ENCODE measurements at places on chromosomes 1 and 21.

GRCh38 chr1:234586304-234586703 lies 23.7 kb downstream of the IRF2BP2 start:
- DNase-seq = no peak

GRCh38 chr1:234631721-234632125 lies 21.7 kb upstream of the IRF2BP2 start:
- peak; percentile 90 for DNase-seq

DNA sequence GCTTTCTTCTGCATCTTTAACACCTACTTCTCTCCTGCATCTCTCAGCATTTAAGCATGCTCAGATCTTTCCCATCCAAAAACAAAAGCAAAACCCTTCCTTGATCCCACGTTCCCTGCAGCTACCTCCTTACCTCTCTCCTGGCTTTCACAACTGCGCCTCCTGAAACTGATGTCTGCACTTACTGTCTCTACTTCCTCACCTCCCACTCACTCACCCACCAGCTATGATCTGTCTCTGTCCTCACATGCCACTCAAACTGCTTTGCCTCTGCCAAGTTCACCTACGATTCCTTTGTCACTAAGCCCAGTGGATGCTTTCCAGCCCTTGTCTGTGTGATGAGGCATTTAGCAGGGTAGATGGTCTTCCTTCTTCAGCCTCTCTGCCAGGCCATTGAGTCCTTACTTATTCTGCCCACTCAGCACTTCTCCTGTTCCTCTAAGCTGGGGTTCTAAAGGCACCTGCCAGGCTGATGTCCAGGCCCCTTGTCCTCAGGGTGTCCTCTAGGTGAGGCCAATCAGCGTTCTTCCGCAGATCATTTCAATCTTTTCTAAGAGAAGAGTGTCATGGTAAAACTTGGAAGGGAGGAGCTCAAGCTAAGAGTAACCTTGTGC lies 10.0 kb upstream of the GJB3 start:
- DNase-seq = no peak

DNA sequence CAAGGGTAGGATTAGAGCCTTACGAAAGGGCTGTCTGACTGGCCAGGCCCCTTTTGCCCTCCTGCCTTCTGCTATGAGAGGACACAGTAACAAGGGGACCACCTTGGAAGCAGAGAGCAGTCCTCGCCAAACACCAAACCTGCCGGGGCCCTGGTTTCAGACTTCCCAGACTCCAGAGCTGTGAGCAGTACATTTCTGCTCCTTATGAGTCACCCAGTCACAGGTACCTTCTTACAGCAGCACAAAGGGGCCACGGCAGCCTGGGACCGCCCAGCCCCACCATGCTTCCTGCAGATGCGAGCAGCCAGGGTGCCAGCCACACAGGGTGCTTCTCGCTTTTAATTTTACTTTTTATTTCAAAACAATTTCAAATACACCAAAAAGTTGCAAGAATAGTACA lies 17.2 kb upstream of the POFUT2 start:
- no peak for DNase-seq

- DNase-seq = no peak
These were observed 6.8 kb upstream of the INAVA start for GRCh38 chr1:200887772-200888348.

GRCh38 chr1:53594391-53595180 lies 135.4 kb downstream of the DMRTB1 start:
- no peak for DNase-seq

DNA sequence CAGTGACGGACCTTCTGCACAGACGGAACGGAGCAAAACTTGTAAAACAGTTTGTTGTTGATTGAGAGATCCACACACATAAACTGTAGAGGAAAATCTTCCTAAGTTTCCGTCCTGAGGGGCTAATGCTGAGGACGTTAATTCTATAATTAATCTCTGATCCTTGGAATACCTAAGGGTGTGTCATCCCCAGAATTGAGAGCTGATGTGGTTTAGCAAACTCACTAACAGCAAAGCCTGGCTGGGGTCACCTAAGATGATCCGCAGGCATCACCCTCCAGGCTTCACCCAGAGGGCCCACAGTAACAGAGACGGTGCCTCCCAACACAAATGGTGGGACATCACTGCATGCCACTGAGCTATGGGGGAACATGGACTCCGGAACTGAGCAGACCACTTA lies 97.5 kb downstream of the SMYD2 start:
- DNase-seq = no peak

- DNase-seq = no peak
These were observed 343.0 kb downstream of the USP25 start for GRCh38 chr21:16072737-16073136.

DNA sequence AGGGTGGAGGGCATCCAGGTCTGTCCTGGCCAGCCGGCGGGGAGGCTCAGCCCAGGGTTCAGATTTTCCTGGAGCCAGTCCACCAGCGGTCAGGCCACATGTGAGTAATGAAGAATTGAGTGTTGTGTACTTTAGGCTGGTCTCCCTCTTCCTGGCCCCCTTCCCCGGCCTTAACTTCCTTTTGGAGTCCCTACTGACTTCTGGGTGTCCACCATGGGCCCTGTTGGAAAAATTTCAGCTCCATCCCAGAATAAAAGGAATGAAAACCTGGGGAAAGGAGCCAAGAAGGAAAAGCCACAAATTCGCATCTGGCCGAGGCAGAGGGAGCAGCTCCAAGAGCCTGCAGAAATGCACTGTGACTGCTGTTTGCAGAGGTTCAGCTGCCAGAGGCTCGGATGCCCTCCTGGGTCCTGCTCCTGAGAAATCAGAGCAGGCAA lies 35.5 kb upstream of the HHAT start:
- DNase-seq = no peak

DNA sequence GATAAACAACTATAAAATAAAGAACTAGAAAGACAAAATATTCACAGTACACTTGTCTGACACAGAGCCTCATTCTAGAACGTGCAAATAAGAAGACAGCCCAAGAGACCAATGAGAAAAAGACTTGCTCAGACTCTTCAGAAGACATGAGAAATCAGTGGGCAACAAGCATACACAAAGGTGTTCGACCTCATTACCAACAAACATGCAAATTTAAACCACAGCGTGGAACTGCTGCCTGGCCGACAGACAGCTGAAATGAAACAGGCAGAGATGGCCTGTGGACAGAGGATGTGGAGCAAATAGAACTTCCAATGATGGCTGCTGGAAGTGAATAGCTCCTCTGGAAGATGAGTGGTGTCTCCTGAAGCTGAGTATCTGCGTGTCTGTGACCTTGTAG lies 22.4 kb upstream of the COL6A1 start:
- no peak for DNase-seq

GRCh38 chr1:156584813-156585212 lies 5.3 kb downstream of the TTC24 start:
- peak; percentile 28 for DNase-seq

- DNase-seq = no peak
These were observed 2005.7 kb downstream of the MRPL39 start for GRCh38 chr21:23601549-23601948.

GRCh38 chr1:19178734-19179398 lies 31.2 kb downstream of the UBR4 start:
- DNase-seq = no peak

DNA sequence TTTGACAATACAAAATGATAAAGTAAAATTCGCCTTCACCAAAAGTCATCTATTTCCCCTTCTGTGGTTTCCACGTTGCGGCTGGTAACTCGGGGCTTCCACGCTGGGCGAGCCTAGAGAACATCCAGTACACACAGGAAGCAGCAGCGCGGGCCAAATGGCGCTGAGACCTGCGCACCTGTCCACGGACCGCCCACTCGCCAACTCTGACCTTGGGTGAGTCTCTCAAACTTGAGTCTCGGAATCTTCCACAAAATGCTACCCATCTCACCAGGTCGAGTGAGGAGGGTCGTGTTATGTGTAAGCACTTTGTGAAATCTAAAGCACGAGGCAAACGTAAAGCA lies 820 bp upstream of the TTF2 start:
- peak; percentile 24 for DNase-seq

DNA sequence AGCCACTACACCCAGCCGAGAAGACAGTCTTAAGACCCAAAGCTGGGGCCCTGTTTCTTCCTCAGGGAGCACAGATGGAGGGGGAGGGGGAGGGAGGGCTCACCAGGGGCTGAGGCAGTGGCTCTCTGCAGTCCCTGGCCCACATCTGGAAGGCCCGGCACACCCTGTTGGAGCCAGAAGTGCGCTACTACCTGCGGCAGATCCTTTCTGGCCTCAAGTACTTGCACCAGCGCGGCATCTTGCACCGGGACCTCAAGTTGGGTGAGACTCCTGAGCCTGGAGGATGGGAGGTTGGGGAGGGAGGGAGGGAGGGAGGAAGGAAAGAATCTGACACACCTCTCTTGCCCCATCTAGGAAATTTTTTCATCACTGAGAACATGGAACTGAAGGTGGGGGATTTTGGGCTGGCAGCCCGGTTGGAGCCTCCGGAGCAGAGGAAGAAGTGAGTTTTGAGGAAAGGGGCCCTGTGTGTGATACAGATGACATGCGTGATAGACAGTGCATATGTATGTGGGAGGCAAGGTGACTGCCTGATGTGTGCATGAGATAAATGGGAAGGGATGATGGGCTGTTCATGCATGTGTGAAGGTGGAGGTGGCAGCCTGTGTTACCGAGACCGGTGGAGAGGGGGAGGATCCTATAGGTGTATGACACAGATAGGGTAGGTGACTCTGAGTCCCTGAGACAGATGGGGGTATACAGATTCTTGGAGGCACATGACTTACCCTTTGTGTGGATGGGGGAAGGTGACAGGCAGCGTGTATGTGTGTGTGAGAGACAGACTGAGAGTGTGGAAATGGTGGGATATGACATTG lies 1.5 kb downstream of the PLK3 start:
- no peak for DNase-seq

DNA sequence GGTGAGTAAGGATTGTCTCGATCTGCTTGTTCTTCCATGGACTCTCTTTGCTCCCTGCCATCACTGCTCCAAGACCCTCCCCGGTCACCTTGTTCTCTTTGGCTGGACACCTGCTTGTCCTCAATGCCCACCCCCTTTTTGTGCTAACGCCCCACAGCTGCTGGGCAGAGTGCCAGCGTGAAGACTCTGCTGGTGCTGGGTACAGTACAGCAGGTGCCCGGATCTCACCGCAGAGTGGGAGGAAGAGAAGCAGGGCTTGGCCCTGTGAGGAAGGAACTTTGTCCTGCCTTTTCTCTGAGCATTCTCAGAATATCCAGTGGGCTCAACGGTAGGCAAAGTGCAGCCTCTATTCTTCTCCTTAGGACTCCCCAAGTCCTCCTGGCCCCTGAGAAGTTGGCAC lies 90.1 kb downstream of the PLXNA2 start:
- DNase-seq = no peak

GRCh38 chr1:239893127-239893731 lies 198.5 kb upstream of the FMN2 start:
- DNase-seq = no peak

Measured in HepG2 (cell line).